ENCODE measurements at places on chromosomes 1 and 21. TPM values are rescaled to one million over a fixed set of nuclear protein-coding genes. Genes with fewer than 3 reads are reported as not detected.
A peak's percentile ranks its signal among the peaks of the same experiment; 100 is the strongest.

The YOD1 gene
- total RNA-seq, result 8.7 TPM

The SPRR2B gene
- total RNA-seq, result not detected

The SLC22A15 gene
- total RNA-seq, result 1.8 TPM

The NEXN gene
- 1.4 TPM for total RNA-seq

The OR10Z1 gene
- not detected for total RNA-seq

The DDX59 gene
- 35.9 TPM for total RNA-seq

DNA sequence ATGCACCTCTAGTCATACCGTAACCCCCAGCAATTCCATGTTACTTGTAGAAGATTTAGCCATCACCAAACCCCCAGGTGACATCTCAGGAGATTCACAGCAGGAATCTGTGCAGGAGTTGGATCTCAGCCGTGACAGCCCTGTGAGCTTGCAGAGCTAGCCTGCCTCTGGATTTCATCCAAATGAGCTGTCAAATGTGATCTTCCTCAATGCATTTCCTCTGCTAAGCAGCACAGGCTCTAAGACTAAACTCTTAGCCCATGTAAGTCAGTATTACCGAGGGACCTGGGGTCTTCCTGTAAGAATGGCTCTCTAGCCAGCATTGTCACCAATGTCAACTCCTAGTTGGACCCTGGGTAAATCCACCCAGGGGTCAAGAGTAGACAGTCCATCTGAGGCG lies 41.7 kb downstream of the UMODL1 start:
- H3K27ac ChIP-seq, result no peak overlapping the region
- H3K27me3 ChIP-seq, result peaks cover 41% of the 10 kb centered on the region
- peaks cover 13% of the 10 kb centered on the region for H3K4me1 ChIP-seq

DNA sequence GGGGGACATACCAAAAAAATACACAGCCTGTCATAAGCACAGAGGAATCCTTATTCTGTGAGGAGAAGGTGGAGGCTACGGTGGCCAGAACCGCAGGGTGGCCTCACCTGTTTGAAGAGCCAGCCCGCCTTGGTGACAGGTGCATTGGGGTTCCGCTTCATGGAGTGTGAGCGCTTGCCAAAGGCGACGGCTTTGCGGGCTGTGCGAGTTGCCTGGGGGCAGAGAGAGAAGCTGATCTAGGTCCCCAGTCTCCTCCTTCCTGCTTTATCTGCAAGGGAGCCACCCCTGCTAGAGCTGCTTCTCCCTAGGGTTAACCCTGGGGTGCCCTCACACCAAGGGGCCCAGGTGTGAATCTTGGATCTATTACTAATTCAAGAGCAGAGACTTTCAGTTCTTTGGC lies 54.3 kb upstream of the GOLT1A start:
- H3K27ac ChIP-seq, result no peak overlapping the region
- no peak overlapping the region for H3K4me3 ChIP-seq
- no peaks in the 10 kb centered on the region for H3K4me1 ChIP-seq
- H3K27me3 ChIP-seq, result peaks cover 4% of the 10 kb centered on the region
- DNase-seq, result no peak

- no peak overlapping the region for H3K27ac ChIP-seq
- H3K27me3 ChIP-seq, result no peaks in the 10 kb centered on the region
- H3K4me3 ChIP-seq, result no peak overlapping the region
- H3K36me3 ChIP-seq, result no peaks in the 10 kb centered on the region
- DNase-seq, result no peak
Observed at GRCh38 chr1:13826591-13826990, 126.6 kb downstream of the PRDM2 start.

GRCh38 chr1:4986306-4986705 lies 331.9 kb downstream of the AJAP1 start:
- H3K4me1 ChIP-seq, result peaks cover 8% of the 10 kb centered on the region
- H3K27me3 ChIP-seq, result no peaks in the 10 kb centered on the region
- peak; percentile 41 for DNase-seq
- H3K4me3 ChIP-seq, result no peak overlapping the region

DNA sequence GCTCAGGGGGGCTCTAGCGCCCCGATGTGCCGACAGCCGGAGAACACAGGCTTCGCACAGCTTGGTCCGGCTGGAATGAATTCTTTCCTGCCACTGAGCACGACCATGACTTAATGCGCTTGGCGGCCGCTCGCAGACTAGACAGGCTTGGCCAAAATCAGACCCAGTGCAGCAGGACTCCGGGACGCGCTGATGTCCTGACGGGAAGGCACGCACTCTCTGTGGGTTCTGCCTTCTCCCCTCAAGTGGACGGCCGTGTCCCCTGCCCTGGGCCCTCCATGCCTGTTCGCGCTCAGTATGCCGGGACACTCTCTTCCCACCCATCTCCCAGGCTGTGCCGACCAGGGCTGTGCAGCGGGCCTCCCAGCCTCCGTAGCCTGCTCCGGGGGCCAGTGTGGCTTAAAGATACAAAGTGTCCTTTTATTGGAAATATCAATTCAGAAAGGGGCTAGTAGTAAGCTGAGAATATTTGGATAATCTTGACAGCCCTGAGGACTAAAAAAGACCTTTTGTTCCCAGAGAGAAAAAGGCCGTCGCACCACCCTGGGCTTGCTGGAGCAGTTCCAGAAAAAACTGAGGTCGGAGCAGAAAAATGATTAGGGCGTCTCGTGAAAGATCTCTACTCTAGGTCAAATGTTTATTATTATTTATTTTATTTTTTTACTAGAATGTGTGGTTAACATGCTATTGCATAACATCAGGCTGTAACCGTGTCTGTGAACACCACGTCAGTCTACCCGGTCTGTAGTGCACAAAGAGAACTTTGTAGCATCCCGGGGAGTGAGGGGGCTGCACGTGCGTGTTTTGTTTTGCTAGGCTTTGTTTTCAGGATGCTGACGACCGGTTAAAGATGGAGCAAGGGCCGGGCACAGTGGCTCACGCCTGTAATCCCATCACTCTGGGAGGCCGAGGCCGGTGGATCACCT lies 88.1 kb upstream of the ARHGEF16 start:
- no peak for DNase-seq
- H3K27ac ChIP-seq, result no peak overlapping the region
- no peaks in the 10 kb centered on the region for H3K36me3 ChIP-seq
- peaks cover 8% of the 10 kb centered on the region for H3K27me3 ChIP-seq
- no peak overlapping the region for H3K4me3 ChIP-seq

GRCh38 chr1:17929224-17929623 lies 174.1 kb downstream of the ACTL8 start:
- peaks cover 3% of the 10 kb centered on the region for H3K27me3 ChIP-seq
- H3K4me1 ChIP-seq, result no peaks in the 10 kb centered on the region
- H3K27ac ChIP-seq, result no peak overlapping the region
- no peak overlapping the region for H3K4me3 ChIP-seq

DNA sequence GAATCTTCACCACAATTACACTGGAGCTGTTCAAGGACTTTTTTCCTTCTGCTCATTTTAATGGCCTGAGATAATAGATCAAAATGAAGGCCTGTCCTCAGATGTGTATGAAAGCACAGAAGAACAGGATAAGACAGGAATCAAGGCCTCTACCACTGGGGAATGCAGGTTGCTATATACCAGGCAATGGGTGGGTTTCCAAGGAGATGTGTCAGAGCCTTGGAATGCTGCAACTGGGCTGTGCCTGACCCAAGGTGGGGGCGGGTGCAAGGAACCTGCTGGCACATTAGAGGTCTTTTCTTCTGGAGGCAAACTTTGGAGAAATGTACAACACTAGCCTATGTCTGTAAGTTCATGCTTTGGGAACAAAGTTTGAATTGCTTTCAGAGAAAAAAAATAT lies 21.7 kb upstream of the LAMC2 start:
- no peak overlapping the region for H3K4me3 ChIP-seq
- DNase-seq, result no peak
- peaks cover 5% of the 10 kb centered on the region for H3K27me3 ChIP-seq
- no peaks in the 10 kb centered on the region for H3K36me3 ChIP-seq
- no peaks in the 10 kb centered on the region for H3K4me1 ChIP-seq

- no peak overlapping the region for H3K4me3 ChIP-seq
- DNase-seq, result no peak
- no peak overlapping the region for H3K27ac ChIP-seq
- H3K36me3 ChIP-seq, result no peaks in the 10 kb centered on the region
- peaks cover 10% of the 10 kb centered on the region for H3K27me3 ChIP-seq
Observed at GRCh38 chr1:34625521-34626015, 129.3 kb upstream of the GJB5 start.

DNA sequence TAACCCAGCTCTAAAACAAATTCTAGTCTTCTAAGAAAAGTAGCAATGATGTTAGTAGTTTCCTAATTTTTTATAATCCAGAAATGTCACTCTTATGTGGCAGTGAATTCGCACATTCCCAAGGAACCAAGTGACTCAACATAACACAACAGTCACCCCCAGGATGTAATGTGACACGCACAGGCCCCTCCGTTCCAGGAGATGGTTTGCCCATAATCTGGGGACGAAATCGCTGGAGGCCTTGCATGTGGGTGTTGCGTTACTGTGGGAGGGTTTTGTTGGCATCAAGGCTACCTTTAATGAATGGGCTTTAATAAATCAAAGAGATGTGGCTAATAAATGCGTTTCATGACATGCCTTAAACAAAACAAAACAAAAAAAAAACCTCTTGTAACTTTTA lies 50.9 kb downstream of the EVA1C start:
- no peaks in the 10 kb centered on the region for H3K27me3 ChIP-seq
- no peak overlapping the region for H3K27ac ChIP-seq
- no peak overlapping the region for H3K4me3 ChIP-seq
- H3K4me1 ChIP-seq, result no peaks in the 10 kb centered on the region

DNA sequence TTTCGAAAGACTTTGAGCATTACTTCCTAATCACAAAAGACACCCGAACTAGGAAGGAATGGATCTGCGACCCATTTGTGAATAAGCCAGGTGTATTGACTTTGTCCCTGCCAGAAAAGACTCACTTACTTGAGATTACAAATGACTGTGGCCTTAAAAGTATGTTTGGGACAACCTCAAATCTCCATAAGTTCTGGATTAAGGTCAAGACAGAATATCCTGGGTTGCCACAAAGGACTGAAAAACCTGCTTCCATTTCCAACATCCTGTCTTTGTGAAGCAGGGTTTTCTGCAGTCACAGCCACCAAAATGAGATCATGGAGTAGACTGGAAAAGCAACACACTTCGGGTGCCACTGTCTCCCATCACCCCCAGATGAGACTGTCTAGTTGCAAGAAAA lies 537.4 kb upstream of the ZRANB2 start:
- H3K27ac ChIP-seq, result no peak overlapping the region
- no peaks in the 10 kb centered on the region for H3K4me1 ChIP-seq
- no peak overlapping the region for H3K4me3 ChIP-seq
- no peak for DNase-seq

DNA sequence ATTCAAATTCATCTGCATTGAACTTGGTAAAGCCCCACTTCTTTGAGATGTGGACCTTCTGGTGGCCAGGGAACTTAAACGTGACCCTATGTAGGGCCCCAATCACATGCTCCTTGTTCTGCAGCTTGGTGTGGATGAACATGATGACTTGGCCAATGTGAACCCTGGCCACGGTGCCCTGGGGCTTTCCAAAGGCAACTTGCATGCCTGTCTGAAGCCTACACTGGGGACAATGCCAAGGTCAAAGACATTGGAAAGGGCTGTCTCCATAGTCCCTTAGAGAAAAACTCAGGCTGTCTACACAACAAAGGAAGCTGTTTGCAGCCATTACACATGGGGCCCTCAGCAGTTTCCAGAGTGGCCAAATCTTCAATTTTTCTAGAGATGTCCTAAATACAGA lies 8.9 kb upstream of the VPS13D start:
- no peaks in the 10 kb centered on the region for H3K4me1 ChIP-seq
- peaks cover 5% of the 10 kb centered on the region for H3K27me3 ChIP-seq
- peaks cover 5% of the 10 kb centered on the region for H3K36me3 ChIP-seq
- H3K27ac ChIP-seq, result no peak overlapping the region
- DNase-seq, result no peak

DNA sequence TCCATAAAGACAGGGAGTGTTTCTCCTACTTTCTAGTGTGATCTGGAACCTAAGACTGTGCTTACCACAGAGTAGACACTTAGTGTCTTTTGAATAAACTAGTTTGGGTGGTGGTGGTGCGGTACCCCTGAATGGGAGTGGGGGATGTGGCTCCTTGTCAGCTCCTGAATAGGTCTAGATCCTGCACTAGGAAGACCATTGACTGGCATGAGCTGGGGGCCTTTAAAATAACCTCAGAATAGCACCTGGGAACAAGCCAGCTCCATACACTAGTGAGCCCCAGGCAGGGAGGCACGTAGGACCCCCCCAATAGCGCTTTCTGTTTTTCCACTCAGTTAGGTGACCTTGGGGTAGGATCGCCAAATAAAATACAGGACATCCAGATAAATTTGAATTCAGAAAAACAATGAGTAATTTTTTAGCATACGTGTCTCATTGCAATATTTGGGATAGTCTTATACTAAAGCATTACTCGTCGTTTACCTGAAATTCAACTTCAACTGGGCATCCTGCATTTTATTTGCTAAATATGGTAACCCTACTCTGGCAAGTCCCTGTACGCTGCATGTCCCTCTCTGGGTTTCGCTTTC lies 45.6 kb downstream of the AZIN2 start:
- peaks cover 22% of the 10 kb centered on the region for H3K36me3 ChIP-seq
- H3K27me3 ChIP-seq, result no peaks in the 10 kb centered on the region
- peak overlapping the region; percentile 98 for H3K27ac ChIP-seq

- peaks cover 26% of the 10 kb centered on the region for H3K4me1 ChIP-seq
- no peak overlapping the region for H3K27ac ChIP-seq
- H3K27me3 ChIP-seq, result peaks cover 8% of the 10 kb centered on the region
Observed at GRCh38 chr1:8145545-8146202, 119.6 kb upstream of the ERRFI1 start.

- H3K27ac ChIP-seq, result no peak within 1 kb of the TSS
- peaks cover 4% of the 10 kb centered on the region for H3K4me1 ChIP-seq
- DNase-seq, result no peak
- H3K36me3 ChIP-seq, result no peaks in the 10 kb centered on the region
Observed at GRCh38 chr21:41953831-41954653, at the start of gene C2CD2. Gene C2CD2, minus strand, starts transcription at chr21:41954018. Its CDS starts 370 bp downstream, at chr21:41953648.

- H3K4me1 ChIP-seq, result no peaks in the 10 kb centered on the region
- no peak overlapping the region for H3K4me3 ChIP-seq
- no peaks in the 10 kb centered on the region for H3K36me3 ChIP-seq
Observed at GRCh38 chr1:202871367-202871766, 17.6 kb downstream of the RABIF start.

- peaks cover 4% of the 10 kb centered on the region for H3K4me1 ChIP-seq
- H3K27me3 ChIP-seq, result peaks cover 17% of the 10 kb centered on the region
- no peaks in the 10 kb centered on the region for H3K36me3 ChIP-seq
- DNase-seq, result no peak
- H3K27ac ChIP-seq, result no peak overlapping the region
- no peak overlapping the region for H3K4me3 ChIP-seq
Observed at GRCh38 chr1:197284966-197285365, 16.9 kb downstream of the CRB1 start.

DNA sequence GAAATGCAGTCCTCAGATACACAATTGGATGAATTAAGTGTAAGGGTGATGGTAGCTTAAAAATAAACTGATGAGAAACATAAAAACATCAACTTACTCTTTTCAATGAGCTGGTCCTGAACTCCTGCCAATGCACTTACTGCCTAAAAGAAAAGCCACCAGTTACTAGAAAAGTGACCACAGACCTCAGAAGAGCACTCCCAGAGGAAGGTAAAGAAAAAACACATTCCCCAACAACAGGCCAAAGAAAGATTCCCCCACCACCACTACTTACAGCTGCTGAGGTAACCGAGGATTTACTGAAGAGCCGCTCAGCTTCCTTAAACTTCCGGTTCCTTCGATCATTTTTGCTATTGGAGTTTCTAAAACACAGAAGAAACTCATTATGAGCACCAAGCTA lies 5.4 kb downstream of the MEAF6 start:
- peak overlapping the region; percentile 12 for H3K27ac ChIP-seq
- no peak for DNase-seq
- H3K27me3 ChIP-seq, result no peaks in the 10 kb centered on the region
- H3K4me3 ChIP-seq, result no peak overlapping the region
- peaks cover 37% of the 10 kb centered on the region for H3K4me1 ChIP-seq

Data from activated CD8-positive, alpha-beta memory T cell treated with anti-CD3 and anti-CD28 coated beads, Interleukin-2, amount 10 ng/mL, durations not matched to agents 7 days and 5 days (primary cell).